NCI-H524 (cell line): ENCODE measurements at places on chromosomes 16 and 17.

GRCh38 chr16:57150682-57151330 is 35.0 kb downstream of the PSME3IP1 start:
- no peak for DNase-seq

GRCh38 chr17:27082023-27082774 is 211.7 kb upstream of the WSB1 start:
- no peak for DNase-seq

- DNase-seq = peak; percentile 29
These were observed 114.0 kb downstream of the C16orf95 start for GRCh38 chr16:87203060-87203656.

GRCh38 chr16:69469807-69470561 is 45.6 kb downstream of the CYB5B start:
- DNase-seq = no peak

DNA sequence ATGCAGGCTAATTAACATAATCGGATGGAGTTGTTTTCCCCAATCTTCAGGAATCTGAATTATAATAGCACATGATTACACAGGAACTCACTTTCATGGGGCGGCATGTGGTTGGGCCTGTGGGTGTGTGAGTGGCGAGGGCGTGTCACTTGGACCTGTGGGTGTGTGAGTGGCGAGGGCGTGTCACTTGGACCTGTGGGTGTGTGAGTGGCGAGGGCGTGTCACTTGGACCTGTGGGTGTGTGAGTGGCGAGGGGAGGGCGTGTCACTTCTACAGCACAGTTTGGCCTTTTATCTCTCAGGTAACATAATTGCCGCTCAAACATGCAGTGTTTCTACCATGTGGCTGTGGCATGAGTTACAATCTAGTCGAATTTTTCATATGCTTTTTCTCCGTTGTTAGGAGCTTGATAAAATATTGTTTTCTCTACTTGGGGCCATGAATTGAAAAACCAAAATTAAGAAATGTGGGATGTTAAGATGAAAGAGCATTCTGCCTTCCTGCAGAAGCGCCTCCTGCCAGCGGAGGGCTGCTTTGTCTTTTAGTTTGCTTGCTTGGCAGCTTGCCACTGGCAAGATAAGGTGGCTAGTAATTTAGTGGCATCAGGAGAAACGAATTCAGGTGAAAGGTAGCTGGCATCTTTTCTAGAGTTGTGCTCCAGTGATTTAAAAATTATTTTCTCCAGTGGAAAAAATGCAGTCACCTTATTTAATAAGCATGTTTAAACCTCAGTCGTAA is 36.2 kb downstream of the USP10 start:
- peak; percentile 34 for DNase-seq

DNA sequence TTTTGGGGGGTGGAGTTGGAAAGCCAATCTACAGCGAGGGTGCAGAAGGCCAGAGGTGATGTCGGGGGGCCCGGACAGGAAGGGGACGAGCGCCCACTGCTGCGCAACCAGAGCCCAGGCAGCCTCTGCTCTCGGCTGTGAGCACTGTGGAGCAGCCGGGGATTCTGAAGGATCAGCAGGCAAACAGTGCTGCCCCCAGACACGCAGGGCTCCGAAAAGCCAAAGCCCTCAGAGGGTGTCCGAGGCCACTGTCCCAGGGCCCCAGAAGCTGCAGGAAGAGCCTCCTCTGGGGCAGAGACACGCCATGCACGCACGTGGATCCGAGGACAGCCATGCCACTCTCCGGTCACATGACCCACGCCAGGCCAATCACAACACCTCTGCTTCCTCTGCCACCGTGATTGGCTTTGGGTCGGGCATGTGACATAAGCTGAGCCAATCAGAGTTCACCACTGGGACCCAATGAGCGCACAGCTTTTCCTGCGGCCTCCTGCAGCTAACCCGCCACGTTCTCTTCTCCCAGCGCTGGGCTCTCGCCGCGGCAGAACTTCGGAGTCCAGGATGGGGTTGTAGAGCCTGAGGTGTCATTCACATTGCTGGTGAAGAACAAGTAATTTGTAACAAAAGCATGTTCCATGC is 40.7 kb downstream of the ACTG1 start:
- DNase-seq = no peak

- no peak for DNase-seq
These were observed 19.9 kb downstream of the CIAPIN1 start for GRCh38 chr16:57427307-57427706.

GRCh38 chr17:80482555-80483308 is 6.3 kb upstream of the NPTX1 start:
- DNase-seq = no peak
